GM23248 (cell line): ENCODE measurements at places on chromosomes 4 and X. TPM values are rescaled to one million over a fixed set of nuclear protein-coding genes. Genes with fewer than 3 reads are reported as not detected.
A peak's percentile ranks its signal among the peaks of the same experiment; 100 is the strongest.

GRCh38 chrX:103101299-103102042, 8.5 kb upstream of the NXF3 start:
- no peak for DNase-seq

- no peak for DNase-seq
Observed at GRCh38 chr4:184979461-184980124, 38.7 kb upstream of the HELT start.

- peak; percentile 56 for DNase-seq
Observed at GRCh38 chrX:119870626-119871131, 854 bp downstream of the RNF113A start.

Gene ITIH6
- polyA plus RNA-seq: not detected in 2 replicates
